ENCODE measurements at places on chromosomes 16 and 17. TPM values are rescaled to one million over a fixed set of nuclear protein-coding genes. Genes with fewer than 3 reads are reported as not detected.

Gene NAGPA
- 4.0 TPM for total RNA-seq

Gene CES5A
- not detected for total RNA-seq

Gene UNC45B
- total RNA-seq = 13.3 TPM

Gene NPIPB6
- 1.9 TPM for total RNA-seq

Gene DPEP3
- total RNA-seq = not detected

Gene PRSS8
- total RNA-seq = 9.6 TPM

Gene TMEM98
- total RNA-seq = 71.0 TPM

Gene GRAPL
- total RNA-seq = 0.89 TPM

Gene CRISPLD2
- 11.8 TPM for total RNA-seq

Gene PRDM7
- total RNA-seq = not detected

Gene PGAP3
- total RNA-seq = 9.7 TPM

DNA sequence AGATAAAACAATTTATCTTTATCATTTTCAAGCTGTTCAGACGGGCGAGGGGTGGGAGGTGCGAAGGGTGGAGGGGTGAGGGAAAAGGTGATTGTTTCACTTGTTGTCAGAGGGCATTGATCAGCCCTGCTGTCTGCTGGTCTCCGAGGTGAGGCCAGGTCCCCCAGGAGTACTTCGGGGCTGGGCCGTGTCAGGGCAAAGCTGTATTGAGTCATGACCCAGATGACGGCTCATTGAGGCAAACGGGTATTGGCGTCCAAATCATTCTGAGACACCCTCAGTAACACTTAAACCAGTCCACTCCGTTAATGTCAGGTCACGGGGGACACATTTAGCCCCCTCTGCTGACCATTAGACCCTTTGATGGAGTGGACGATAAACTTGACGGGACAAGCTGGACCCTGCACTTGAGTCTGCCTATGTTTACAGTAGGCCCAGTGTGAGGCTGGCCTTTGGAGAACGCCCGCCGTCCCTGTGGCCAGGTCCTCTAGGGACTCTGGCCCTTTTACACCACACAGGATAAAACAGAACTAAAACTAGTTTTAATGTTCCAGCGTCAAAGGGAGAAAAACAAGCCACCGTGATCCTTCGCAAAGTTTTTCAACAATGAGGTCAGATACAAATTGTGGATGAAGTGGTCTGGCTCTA lies 502.2 kb upstream of the ZFHX3 start:
- no peak for DNase-seq

DNA sequence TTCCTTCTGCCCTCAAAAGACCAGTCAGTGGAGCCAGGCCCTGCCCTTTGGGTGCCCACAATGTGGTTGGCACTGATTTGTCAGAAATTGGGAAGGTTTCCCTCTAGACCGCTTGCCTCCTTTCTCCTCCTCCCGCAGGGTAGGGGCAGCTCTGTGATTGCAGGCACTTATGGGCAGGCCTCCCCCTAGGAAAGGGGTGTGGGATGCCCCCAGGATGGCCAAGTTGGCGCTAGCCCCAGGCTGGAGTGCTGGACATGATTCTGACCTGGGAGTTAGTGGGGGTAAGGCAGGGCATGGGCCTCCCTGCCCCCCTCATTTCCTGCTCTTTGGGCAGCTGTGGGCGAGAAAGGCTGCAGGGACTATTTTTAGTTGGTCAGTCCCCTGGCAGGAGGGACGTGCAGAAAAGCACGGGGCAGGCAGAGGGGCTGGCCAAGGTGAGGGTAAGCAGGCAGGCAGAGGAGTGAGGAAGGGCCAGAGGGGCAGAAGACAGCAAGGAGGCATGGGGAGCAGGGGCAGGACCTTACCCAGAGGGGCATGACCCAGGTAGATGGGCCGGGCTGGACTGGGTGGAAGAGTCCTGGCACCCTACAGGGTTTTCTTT lies 3.3 kb downstream of the RARA start:
- DNase-seq = no peak

DNA sequence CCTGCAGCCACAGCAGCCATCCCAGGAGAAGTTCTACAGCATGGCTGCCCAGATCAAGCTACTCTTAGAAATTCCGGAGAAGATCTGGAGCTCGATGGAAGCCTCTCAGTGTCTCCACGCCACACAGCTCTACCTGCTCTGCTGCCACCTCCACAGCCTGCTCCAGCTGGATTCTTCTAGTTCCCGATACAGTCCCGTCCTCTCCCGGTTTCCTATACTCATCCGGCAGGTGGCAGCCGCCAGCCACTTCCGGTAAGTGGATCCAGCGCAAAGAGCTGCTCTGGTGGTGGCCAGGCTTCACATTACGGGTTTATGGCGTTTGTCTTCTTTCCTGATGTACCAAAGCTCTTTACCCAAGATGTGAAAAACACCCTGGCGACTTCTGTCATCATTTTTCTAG lies 3.6 kb downstream of the COG1 start:
- no peak for DNase-seq

- no peak for DNase-seq
Measured at GRCh38 chr17:17933775-17934174, 38.4 kb downstream of the TOM1L2 start.

GRCh38 chr16:81633680-81634379 lies 145.3 kb upstream of the PLCG2 start:
- no peak for DNase-seq

- no peak for DNase-seq
Measured at GRCh38 chr16:14629612-14629918, 495 bp downstream of the PARN start.

DNA sequence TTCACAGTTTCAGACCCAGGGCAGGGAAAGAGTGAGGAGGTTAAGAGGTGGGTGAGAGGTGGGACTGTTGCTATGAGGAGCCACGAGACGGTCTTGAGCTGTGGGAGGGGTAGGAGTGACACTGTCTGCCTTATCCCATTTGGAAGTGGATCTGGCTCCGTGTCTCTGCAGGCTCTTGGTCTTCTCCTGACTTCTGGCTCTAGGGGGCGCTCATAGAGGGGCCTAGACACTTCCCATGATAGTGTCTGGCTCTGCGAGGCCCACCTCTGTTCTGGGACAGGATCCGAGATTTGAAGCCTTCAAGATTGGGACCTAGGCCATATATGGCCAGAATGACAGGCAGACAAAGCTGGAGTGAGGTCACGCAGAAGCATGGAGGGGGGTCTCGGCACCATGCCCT lies 204.5 kb downstream of the GSG1L start:
- DNase-seq = no peak

DNA sequence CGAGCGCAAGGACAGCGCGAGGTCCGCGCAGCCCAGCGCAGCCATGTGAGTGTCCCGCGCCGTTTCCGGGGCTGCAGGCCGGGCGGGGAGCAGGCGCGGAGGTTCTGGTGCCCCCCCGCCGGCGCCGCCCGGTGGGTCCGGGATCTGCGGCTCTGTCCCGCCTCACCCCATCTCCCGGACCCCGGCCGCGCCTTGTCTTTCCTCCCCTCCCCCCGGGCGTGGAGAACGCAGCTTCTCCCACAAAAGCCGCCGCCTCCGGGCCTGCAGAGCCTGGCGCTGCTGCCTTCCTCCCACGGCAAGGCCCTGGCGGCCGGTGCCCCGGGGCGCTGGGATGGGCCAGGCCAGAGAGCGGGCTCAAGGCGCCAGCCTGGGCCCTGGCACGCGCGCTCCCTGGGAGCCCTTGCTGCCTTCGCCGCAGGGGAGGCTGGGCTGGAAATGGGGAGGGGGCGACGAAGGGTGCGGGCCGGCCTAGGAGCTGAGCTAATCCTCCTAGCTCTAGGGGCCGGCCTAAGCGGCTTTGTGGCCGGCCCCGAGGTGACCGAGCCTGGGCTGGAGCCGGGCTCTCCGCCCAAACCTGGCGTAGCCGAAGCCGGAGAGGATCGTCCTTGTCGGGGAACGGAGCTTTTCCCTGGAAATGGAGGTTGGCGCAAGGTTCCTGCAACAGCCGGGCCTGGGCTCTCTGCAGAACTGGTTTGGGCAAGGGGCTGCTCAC lies 397 bp downstream of the RIPOR1 start:
- no peak for DNase-seq

- DNase-seq = peak; percentile 21
Measured at GRCh38 chr16:49698931-49699840, 156.7 kb downstream of the ZNF423 start.

DNA sequence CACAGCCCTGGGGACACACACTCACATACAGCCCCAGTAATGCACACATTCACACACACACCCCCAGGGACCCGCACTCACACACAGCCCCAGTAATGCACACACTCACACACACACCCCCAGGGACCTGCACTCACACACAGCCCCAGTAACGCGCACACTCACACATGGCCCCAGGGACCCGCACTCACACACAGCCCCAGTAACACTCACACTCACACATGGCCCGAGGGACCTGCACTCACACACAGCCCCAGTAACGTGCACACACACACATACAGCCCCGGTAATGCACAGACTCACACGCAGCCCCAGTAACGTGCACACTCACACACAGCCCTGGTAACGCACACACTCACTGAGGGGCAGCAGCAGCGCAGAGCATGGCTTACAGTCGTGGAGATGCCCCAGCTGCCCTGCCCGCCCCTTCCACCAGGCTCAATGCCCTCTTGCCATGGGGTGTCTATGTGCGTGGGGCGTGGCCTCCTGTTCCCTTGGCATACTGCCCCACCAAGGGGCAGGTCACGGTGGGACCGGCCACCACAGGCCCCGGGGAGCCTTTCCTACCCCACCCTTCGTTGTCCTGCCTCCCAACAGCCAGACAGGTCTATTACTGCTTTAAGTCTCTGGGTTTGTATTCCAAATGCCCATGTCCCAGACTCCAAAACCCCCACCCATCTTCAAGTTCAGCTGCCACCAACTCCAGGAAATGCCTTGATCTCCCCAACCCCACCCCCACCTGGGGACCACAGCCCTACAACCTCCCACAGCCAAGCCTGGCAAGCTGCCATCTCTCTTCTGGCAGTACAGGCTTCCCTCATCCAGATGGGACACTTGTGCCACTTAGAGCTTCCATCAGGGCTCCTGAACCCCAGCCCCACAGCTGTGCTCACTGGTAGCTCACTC lies 2.7 kb downstream of the CCDC102A start:
- no peak for DNase-seq

DNA sequence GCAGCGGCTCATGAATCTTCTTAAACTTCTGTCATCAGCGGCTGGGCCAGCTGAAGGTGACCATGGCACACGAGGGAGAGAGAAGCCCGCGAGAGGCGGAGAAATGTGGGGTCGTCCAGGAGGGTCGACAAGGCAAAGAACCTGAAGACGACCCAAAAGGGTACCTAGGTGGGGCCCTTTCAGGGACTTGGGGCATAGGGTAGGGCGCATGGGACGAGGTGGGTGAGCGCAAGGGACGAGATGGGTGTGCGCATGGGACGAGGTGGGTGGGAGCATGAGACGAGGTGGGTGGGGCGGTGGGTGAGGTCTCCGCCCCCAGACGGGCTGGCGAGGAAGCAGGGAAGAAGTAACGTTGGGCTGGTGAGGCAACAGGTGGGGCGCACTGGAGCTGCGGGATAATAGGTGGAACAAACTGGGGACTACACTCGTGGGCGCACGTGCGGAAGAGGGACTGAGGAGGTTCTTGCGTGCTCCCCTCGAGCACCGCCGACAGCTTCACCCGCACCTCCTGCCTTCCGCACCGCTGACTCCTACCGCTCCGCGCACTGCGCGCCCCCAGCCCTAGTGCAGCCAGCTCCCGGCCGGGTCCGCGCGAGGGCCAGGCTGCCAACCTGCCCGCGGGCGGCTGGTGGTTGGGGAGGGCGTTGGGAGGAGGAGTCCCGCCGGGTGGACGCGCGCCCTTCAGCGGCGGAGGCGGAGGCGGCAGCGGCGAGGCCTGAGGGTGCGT lies 23.2 kb upstream of the CRYM start:
- no peak for DNase-seq

GRCh38 chr16:5504064-5504781 lies 406.6 kb upstream of the EEF2KMT start:
- no peak for DNase-seq

DNA sequence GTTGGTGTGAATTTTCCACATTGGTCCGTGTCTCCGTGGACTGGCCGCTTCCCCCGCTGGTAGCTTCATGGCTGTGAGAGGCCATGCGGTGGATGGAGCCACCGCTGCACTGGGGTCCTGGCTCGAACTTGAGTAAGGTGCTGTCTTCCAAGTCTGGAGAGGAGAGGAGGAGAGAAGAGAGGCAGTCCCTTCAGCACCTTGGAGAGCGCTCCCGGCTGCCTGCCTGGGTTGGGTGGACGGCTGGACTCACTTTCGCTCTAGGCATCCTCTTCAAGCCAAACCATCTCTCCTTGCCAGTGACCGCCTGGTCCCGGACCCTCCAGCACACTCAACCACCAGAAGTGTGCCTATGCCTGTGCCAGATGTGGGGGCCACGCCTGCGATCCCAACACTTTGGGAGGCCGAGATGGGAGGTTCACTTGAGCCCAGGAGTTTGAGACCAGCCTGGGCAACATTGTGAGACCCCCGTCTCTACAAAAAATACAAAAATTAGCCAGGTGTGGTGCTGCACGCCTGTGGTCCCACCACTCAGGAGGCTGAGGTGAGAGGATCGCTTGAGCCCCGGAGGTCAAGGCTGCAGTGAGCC lies 6.2 kb downstream of the JPH3 start:
- no peak for DNase-seq

DNA sequence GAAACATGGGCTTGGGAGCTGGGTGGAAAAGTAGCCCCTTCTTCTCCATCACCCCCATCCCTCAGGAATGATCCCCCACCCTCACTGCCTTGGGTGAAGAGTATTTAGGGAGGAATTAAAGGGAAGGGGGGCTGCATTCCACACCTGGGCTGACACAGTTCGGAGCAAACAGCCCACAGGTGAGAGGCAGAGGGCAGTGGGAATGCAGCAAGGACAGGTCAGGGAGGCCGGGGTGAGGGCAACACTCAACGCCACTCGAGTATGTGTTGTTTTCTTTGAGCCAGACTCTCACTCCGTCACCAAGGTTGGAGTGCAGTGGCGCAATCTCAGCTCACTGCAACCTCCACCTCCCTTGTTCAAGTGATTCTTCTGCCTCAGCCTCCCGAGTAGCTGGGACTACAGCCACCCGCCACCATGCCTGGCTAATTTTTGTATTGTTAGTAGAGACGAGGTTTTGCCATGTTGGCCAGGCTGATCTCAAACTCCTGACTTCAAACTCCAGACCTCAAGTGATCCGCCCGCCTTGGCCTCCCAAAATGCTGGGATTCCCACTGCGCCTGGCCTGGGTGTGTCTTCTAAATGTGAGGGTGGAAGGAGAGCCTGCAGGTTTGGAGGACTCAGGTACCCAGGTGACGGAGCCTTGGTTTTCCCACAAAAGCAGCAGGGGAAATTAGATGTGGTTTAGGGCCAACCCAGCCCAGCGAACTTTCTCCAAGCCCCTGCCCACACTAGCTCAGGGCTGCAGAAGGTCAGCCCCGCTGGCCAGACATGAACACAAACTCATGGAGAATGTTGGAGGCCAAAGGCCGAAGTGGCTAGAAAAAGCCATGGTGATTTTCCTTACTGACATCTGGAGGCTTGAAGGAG lies 21.2 kb upstream of the ITGA3 start:
- no peak for DNase-seq

- no peak for DNase-seq
Measured at GRCh38 chr17:50908860-50909764, 43.0 kb upstream of the TOB1 start.

DNA sequence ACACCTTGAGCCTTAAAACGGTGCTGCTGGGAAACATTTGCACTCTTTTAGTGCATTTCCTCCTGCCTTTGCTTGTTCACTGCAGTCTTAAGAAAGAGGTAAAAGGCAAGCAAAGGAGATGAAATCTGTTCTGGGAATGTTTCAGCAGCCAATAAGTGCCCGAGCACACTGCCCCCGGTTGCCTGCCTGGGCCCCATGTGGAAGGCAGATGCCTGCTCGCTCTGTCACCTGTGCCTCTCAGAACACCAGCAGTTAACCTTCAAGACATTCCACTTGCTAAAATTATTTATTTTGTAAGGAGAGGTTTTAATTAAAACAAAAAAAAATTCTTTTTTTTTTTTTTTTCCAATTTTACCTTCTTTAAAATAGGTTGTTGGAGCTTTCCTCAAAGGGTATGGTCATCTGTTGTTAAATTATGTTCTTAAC lies 4.4 kb downstream of the SOX9 start:
- no peak for DNase-seq
